ENCODE measurements at places on chromosomes 5 and 9.

GRCh38 chr9:124348363-124348762 lies 66.9 kb downstream of the PSMB7 start:
- no peak for DNase-seq

- DNase-seq, result no peak
Observed at GRCh38 chr9:121503444-121503843, 3.8 kb upstream of the GGTA1 start.

DNA sequence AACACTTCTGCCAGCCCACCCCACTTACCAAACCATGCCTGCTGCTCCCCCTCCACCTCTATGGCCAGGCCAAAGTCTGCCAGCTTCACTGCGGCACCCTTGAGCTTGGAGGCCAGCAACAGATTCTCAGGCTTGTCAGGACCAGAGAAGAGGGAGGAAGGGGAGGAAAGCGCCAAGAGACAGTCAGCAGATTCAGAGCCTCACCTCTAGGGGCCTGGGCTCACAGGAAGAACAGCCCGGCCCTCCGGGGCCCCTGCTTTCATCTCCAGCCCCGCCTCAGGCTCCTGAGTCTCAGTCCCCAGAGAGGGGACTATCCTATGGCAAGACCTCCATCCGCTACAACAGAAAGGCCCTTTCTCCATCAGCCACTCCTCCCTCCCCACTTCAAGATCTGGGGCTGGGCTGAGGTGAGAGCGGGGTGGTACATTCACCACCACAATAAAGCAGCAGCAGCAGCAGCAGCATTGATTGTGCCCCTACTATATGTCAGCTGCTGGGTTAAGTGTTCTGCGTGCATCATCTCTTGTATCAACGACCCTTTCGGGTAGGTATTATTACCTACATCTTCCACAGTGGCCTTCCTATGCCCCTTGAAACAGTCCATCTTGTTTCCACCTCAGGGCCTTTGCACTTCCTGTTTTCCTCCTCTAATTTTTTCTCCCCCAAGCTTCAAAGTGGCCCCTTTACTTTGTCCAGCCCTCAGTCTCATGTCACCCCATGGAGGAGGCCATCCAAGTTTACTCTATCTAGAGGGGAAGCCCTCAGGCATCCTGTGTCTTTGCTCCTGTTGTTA lies 36.0 kb downstream of the CAMK2A start:
- DNase-seq, result no peak

DNA sequence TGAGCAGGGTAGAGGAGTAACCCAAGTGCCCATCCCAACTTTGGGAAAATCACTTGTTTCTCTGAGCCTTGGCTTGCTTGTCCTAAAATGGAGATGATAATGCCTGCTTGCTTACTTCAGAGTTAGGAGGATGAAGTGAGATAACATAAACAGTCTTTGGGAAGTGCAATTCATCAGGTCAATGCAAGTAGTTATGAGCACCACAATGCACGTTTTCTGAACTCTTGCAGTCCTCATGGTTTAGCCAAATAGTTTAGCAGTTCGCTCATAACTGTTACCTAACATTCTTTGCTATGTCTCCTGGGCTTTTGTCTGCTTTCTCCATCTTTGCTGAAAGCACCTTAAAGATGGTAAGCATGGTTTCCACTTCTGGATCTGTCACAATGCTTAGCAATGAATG lies 270.0 kb downstream of the ADAMTSL1 start:
- no peak for DNase-seq
